ENCODE measurements at places on chromosomes 4 and X.

GRCh38 chr4:57191523-57192034 lies 81.4 kb upstream of the IGFBP7 start:
- no peak for DNase-seq

- no peak for DNase-seq
These were observed 347.2 kb upstream of the SPOCK3 start for GRCh38 chr4:167581449-167581965.

GRCh38 chr4:112857461-112857860 lies 192.0 kb upstream of the ANK2 start:
- no peak for DNase-seq

DNA sequence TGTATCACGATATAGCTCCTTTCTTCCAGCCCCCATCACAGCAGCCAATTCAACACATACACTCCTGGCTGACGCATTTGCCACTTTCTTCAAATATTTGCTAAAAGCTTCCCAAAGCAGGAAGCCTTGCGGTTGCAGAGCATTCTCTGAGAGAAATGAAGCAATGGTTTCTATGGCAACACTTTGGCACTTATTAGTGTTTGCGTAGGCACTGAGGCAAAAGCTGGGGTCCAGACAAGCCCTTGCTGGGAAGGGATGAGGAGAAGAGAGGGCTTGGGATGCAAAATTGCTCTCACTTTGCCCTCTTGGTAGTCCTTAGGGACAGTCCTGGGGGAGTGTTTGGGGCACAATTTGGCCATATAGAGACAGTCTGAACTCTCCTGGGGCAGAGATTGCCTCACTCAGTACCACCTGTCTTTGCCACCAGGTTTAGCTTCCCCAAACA lies 55.0 kb upstream of the PAK3 start:
- DNase-seq, result no peak

GRCh38 chrX:119706616-119707015 lies 13.6 kb upstream of the SEPTIN6 start:
- DNase-seq, result no peak

GRCh38 chr4:4344915-4345527 lies 41.9 kb upstream of the NSG1 start:
- DNase-seq, result no peak

DNA sequence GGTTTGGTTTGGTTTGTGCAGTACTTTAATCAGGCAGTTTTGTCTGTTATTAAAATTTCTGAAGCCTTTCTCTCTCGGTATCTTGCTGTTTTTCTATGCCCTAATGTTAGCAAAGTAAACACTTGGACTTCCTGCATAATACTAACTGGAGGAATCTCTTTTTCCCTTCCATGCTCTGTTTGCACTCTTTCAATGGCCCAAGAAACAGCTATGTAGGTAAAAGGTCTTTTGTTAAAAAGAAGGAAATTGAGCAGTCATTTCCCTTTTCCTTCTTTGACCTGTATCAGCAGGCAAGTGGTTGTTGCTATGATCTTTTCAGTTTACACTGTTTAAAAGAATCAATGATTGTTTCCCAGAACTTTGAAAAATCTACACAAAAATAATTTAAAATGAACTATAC lies 82.7 kb downstream of the CCSER1 start:
- no peak for DNase-seq

DNA sequence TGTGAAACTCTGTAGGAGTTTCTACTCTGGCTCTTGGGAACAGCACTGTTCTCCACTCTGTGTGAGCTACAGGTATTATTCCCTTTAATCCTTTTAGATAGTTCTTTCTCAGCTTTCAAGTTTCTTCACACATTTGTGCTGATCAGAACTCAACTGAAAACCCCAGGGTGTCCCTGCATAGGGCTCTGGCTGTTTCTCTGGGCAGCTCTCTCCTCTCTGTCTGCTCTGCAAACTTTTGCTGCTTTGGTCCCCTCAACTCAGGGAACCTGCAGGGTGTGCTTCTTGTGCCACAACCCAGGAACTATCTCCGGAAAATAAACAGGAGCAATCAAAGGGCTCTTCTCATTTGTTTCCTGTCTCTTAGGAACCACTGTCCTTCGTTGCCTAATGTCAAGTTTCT lies 196.6 kb upstream of the GABRA2 start:
- no peak for DNase-seq

- DNase-seq, result no peak
These were observed 372.3 kb upstream of the F9 start for GRCh38 chrX:139158256-139158655.

DNA sequence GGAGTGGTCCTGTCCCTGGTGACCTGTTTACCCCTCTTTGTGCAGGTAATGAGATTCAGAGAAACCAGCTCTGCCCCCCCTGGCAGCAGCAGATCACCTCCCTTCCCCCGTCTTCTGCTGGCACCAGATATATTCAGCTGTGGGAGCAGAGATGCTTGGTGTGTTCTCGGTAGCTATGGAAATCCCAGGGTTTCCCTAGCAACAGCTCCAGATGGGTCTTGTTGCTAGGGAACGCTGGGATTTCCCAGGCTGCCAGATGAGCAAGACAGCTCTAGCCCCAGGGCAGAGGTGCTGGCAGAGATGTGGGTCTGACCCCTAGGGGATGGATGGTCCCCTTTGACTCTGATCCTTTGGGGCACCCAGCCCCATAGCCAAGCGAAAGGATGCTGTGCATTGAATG lies 20.2 kb downstream of the CETN2 start:
- DNase-seq, result no peak

- no peak for DNase-seq
These were observed 122.4 kb downstream of the PALLD start for GRCh38 chr4:168619266-168619631.
